ENCODE measurements at places on chromosomes 2 and 18. TPM values are rescaled to one million over a fixed set of nuclear protein-coding genes. Genes with fewer than 3 reads are reported as not detected.

GRCh38 chr2:199895406-199895805, 15.7 kb upstream of the C2orf69 start:
- no peak for DNase-seq

DNA sequence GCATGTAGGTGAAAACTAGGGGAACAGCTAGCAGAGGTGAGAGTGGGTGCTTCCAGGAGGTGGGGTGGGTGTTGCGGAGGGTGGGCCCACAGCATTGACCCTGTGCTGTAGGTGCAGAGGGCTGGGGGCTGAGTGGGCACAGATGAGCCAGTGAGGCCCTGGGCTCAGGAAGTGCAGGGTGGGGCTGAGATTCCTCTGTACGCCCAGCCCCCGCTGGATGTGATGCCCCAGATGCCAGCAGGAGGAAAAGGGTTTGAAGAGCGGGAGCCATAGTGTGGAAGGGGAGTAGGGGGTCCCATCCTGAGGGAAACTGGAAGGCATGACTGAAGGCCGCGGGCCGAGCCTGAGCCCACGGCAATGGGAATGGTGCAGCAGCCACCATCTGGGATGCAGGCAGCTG, 14.1 kb upstream of the OTOS start:
- DNase-seq, result no peak

GRCh38 chr2:133843551-133843950, 275.3 kb upstream of the NCKAP5 start:
- DNase-seq, result peak; percentile 33

GRCh38 chr18:24249716-24250115, 110.9 kb downstream of the CABYR start:
- no peak for DNase-seq

GRCh38 chr2:207750876-207751275, 18.8 kb downstream of the FZD5 start:
- no peak for DNase-seq

DNA sequence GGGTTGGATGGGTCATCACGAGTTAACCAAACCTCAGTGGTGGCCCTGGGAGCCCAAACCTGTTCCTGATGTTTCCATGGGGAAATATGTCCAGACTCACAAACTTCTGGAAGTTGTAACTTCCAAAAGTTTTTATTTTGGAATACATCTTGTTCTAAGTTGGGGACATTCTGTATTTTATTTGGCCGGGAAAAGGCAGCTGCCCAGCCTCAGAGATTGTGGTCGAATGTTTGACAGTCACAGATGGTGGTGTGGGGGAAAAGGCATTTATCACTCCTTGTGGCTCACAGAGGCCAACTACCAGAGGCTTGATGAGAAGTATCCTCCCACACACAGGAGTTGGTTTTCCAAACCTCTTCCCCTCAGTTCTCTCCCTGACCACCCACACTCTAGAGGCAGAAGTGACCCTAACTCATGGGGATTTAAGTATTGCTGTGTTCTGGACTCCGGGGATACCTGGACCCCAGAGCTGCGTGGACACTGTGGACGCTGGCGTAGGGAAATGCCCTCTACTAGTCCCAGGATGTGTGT, 124.7 kb upstream of the PPP1CB start:
- no peak for DNase-seq

DNA sequence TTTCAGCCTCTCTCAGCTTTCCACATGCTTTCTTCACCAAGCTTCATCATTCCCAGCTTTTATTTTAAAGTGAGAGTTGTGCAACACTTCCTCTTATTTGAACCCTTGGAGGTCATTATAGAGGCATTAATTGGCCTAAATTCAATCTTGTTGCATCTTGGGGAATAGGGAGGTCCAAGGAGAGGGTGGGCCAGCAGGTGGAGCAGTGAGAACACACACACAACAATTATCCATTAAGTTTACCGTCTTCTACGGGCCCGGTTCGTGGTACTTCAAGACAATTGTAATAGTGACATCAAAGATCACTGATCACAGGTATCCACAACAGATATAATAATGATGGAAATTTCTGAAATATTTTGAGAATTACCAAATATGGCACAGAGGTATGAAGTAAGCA, 457.2 kb upstream of the SMIM21 start:
- no peak for DNase-seq

DNA sequence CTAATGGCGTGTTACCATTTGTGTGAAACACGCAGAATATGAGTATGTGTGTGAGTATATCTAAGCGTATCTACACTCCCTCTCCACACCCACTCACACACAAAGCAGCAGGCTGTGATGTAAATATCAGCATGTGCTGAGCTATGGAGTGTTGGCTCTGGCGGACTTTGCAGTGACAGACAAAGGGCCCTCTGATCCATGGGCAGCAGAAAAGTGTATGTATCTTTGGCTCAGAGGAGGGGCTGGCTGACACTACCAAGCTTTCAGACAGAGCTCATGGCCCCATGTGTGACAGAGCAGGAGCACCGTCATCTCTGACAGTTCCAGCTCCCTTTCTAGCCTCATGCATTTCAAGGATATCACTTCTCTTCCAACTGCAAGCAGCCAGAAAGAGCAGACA, 57.2 kb upstream of the ASB18 start:
- DNase-seq, result no peak

- DNase-seq, result no peak
Observed at GRCh38 chr2:137508739-137509384, 455.4 kb upstream of the HNMT start.

- peak; percentile 80 for DNase-seq
Observed at GRCh38 chr2:37365669-37366068, 21.2 kb downstream of the QPCT start.

- DNase-seq, result no peak
Observed at GRCh38 chr2:145592361-145592760, 1072.4 kb upstream of the ZEB2 start.

DNA sequence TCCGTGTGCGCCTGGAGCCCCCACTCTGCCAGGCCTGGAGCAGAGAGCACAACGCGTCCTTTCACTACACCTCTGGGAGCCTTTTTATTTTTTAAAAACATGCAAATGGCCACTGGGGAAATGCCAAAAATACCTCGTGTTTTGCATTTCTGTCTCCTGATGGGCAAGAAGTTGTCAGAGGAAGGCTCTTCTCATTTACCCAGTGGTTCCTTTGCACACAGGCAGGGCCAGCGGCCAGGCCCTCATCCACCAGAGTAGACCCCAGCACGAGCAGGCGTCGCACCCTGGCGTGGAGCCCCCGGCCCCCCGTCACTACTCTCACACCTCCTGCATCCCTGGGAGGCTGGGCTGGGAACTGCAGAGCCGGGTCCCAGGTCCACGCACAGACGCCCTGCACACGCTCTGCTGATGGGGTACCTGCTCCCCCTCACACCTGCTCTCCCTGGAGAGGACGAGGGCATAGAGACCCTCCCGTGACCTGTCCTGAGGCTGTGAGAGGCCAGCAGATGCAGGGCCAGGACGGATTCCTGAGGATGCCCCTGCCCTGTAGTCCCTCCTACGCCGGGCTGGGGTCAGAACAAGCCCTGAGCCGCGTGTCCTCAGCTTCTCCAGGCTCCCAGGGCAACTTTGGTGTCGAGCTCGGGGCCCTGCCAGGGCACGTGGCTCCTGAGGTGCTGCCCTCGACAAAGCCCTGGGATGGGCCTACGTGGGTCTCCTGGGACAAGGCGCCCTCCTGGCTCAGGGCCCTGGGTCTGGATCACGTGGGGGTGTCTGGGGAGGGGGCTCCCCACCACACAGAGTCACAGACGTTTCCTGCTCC, 65.0 kb downstream of the NFATC1 start:
- DNase-seq, result no peak

DNA sequence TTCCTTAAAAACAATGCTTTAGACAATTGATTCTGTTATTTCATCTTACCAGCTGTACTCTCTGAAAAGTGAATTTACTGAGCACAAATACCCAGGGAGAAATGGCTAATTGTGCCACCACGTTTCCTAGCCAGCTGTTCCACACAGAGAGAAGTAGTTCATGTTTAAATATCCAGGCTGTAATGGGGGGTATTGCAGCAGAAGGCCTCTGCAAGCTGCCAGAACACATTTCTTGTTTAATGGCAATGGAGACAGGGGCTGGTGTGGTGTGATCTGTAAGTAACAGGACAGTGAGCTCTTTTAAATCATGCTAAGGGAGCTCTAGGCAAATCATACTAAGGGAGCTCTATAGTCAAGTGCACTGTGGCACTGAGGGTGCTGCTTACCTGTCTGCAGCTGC, 809.2 kb downstream of the CNTNAP5 start:
- no peak for DNase-seq

DNA sequence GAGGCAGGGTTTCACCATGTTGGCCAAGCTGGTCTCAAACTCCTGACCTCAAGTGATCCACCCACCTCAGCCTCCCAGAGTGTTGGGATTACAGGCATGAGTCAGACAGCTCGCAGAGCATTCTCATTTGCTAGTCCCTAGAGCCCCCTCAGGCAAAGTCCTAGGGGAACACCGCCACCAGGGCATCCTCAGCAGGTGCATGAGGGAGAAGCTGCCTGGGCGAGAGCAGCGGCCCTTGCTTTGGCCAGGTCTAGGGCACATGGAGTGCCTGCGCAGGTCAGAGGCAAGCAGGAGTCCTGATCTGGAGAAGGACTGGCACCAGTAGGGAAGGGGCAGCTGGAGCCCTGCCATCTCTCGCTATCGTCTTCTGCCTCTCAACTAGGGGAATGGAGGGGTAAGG, 32.4 kb downstream of the NGEF start:
- DNase-seq, result peak; percentile 42

- no peak for DNase-seq
Observed at GRCh38 chr2:151085181-151085611, 176.5 kb downstream of the RBM43 start.

- DNase-seq, result peak; percentile 10
Observed at GRCh38 chr2:100397118-100397860, 20.2 kb downstream of the CHST10 start.

GRCh38 chr2:234107861-234108260, 57.4 kb downstream of the SPP2 start:
- no peak for DNase-seq

DNA sequence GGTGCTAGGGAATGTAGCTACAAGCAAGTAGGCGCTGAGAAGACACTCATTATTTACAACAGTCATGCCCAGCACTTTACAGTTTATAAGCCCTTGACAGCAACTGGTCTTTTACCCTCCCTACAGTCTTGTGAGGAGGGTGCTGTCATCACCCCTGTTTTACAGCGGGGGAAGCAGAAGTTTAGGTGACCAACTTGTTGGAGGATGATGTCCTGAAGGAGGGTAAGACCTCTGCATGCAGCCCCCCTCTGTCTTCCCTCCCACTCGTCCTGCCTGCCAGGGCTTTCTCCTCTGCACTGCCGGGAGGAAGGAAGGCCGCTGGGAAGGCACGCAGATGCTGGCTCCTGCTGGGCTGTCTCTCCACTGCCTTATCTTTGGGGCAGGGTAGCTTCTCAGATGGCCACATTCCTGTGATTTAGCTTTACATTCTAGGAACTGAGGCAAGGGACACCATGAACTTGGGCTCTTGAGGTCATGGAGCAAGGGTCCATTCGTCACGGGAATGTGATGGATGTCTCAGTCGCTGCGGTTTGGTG, 972 bp downstream of the IL1R1 start:
- no peak for DNase-seq

DNA sequence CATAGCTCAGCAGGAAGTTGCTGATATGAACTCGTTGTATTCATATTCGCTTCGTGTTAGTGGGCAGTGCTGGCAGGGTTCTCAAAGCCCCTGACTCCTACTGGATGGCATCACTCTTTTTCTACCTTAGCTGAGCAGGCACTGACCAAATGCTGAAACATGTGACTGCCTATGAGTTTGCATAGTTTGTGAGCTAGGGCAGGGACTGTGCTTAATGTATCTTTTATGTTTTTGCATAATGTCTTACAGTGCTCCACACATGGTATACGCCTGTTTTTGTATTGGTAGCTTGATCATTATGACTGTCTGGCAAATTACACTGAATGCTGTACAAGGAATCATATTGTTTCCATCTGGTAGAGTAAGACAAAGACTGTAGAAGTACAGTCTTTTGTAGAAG, 305.3 kb downstream of the PARD3B start:
- no peak for DNase-seq

DNA sequence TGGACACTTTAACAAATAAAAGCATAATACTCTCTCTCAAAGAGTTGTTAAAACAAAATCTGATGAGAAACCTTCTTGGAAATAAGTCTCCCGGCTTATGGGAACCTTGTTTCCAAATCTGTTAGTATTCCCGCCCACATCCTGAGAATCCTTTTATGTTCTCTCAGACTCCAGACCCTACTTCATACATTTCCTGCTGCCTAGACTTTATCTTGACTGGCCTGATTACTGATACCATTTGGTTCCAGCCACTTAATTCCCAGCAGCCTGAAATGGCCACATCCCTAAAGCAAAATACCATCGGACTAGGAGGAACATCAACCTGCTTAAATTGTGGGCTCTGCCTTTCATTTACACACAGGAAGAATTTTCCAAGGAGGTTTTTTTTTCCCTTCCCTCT, 79.1 kb upstream of the CYP1B1 start:
- no peak for DNase-seq

DNA sequence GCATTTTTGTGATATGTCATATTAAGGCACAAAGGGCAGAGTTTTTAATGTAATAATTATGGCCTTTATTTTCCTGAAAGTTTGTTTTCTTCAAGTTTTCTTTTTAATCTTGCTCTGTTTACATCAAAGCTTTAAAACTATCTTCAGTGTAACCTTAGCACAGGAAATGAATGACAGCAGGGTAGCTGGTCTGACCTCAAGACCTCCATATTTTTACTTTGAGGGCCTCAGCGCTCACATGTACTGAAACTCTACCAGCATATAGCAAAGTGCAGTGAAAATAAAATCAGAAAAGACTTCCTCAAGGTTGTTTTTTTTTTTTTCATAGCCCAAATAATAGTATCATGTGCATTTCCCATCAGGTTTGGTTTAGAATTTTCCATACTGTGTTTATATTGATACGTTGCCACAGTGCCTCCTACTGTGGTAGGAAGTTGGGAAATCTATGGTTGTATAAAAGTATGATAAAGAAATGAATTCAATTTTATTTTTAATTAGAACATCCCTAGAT, 163.4 kb downstream of the UBE2E3 start:
- DNase-seq, result no peak

DNA sequence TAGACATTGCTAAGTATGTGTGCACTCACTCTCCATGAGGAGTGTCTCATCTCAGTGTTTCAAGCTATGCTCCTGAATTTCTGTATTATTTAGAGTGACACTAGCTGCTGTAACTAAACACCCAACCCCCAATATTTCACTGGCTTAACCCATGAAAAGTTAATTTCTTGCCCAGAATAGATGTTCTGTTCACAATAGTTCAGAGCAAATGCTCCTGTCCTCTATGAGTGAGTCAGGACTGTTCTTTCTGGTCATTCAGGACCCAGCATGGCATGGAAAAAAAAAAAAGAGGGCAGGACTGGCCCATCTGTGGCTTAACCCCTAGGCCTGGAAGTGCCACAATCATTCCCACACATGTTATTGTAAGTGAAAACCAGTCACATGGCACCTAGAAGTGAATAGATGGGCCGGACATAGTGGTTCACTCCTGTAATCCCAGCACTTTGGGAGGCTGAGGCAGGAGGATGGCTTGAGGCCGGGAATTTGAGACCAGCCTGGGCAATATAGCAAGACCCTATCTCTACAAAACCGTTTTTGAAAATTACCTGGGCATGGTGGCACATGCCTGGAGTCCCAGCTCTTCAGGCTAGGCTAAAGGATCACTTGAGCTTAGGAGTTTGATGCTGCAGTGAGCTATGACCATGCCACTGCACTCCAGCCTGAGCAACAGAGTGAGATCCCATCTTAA, 663.6 kb downstream of the IRS1 start:
- peak; percentile 41 for DNase-seq

ZNF397 gene
- 13.9 TPM for total RNA-seq

TYMS gene
- total RNA-seq, result 19.4 TPM

LRRC30 gene
- total RNA-seq, result not detected

ATIC gene
- total RNA-seq, result 90.1 TPM

TTN gene
- total RNA-seq, result 0.05 TPM

IL36G gene
- total RNA-seq, result not detected

VWA3B gene
- total RNA-seq, result not detected

SERPINB3 gene
- total RNA-seq, result 1.9 TPM
